ENCODE measurements at places on chromosomes 3 and 15.

DNA sequence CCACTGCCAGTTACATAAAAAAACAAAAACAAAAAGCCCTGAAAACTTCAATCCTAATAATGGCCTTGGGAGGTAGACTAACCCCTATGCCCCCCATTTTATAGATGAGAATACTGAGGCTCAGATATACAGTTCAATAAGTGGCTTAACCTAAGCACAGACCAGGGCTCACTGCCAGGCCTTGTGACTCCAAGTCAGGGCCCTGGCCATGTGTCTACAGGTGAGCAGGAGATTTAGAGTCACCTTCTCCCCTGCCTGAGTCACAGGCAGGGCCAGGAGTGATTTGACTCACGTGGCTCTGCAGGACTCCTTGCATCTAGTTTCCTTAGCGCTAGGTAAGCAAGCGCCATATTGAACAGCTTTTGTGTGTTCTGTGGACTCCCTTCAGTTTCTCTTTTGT lies 98.6 kb upstream of the ETV5 start:
- DNase-seq = no peak

- DNase-seq = no peak
Observed at GRCh38 chr3:49021813-49022687, at the start of gene NDUFAF3. Gene NDUFAF3, plus strand, starts transcription at chr3:49022121. Its CDS starts 24 bp downstream, at chr3:49022145.

- DNase-seq = no peak
Observed at GRCh38 chr3:155293516-155293915, at the start of gene STRIT1. Gene STRIT1, minus strand, starts transcription at chr3:155293683.

GRCh38 chr15:77796046-77796729 lies 163.5 kb upstream of the LINGO1 start:
- DNase-seq = no peak

- DNase-seq = no peak
Observed at GRCh38 chr15:85151861-85152260, 170.2 kb downstream of the PDE8A start.

DNA sequence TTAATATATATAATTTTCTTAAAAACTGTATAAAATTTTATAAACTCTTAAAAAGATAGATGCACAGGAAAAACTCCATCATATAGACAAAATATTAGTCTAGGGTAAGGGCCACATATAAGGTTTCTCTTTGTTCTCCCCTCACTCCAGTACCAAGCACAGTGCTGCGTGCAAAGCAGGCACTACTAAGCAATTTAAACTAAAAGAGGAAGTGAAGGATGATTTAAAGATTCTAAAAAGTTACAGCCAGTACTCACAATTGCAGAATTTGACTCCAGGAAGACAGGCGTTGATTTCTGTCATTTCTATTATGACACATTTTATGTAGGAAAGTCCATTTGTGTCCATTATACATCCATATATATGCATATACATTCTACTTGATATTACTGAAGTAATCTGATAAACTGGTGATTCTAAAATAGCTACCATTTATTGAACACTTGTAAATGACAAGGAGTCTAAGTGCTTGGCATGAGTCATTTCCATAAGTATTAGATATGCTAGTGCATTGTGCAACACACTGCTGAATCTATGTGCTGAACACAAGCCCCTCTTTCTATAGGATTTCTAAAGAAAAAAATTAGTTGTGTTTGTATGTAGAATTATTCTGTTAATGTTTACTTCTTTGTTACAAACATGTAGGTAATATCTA lies 785.5 kb upstream of the ARRDC4 start:
- DNase-seq = no peak

- DNase-seq = no peak
Observed at GRCh38 chr3:13801361-13802204, 78.3 kb downstream of the WNT7A start.

GRCh38 chr15:64749167-64749566 lies 26.2 kb downstream of the RBPMS2 start:
- no peak for DNase-seq

DNA sequence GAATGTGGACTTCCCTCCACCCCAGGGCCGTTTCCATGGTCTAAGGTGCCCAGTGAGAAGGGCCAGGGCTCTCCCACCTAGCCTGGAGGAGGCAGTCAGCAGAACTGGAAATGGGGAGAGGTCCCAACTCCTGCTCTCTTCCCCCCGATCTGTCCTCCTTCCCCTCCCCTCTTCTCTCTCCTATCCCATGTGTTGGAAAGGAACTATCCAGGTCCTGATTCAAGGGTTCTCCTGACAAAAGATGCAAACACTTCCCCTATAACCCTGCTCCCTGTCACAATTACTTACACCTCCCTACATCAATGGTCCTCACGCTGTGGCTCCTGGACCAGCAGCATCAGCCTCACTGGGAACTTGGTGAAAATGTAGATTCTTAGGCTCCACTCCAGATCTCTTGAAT lies 6.0 kb downstream of the CIB2 start:
- DNase-seq = no peak

DNA sequence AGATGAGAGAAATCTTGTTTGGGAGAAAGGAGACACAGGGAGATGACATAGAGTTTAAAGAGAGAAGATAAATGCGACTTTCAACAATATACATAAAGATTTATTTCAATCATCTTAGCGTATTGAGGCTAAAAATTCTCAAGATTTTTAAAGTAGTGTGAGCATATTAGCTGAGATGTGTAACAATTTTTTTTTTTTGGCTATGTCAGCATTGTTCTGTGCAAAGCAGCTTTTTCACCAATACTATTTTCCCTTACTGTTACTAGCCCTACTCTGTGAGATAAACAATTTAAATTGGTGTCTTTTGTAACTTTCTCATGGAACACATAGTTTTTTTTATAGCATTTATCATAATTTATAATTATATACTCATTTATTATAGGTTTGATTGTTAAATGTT lies 185.2 kb upstream of the ZNF385D start:
- DNase-seq = no peak

GRCh38 chr3:180417241-180417640 lies 184.7 kb upstream of the TTC14 start:
- no peak for DNase-seq

DNA sequence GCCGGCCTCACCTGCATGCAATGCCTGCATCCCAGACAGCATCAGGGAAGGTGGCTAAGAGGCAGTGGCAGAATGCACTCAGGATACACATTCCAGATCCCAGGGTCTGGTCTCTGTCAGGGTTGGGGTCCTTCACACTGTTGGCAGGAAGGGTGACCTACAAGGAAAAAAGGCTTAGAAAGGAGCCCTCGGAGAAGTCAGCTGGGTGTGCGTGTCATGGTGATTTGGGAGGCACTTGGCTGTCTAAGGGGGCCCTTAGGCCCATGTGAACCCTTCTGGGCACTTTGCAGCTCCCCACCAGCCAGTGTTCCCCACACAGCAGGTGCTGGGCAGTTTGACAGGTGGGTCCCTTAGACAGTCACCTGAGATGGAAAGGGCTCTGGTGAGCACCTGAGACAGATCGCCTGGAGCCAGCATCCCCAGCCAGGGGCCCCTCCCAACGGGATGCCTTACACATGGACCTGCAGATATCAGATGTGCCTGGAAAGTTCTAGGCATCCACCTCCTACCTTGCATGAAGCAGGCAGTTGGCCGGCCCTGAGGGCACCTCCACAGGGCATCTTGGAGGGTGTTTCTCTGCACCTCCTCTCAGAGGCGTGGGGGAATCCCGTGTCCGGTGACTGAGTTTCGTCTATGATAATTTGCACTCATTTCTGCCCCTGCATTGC lies 131.6 kb downstream of the LRRK1 start:
- no peak for DNase-seq

DNA sequence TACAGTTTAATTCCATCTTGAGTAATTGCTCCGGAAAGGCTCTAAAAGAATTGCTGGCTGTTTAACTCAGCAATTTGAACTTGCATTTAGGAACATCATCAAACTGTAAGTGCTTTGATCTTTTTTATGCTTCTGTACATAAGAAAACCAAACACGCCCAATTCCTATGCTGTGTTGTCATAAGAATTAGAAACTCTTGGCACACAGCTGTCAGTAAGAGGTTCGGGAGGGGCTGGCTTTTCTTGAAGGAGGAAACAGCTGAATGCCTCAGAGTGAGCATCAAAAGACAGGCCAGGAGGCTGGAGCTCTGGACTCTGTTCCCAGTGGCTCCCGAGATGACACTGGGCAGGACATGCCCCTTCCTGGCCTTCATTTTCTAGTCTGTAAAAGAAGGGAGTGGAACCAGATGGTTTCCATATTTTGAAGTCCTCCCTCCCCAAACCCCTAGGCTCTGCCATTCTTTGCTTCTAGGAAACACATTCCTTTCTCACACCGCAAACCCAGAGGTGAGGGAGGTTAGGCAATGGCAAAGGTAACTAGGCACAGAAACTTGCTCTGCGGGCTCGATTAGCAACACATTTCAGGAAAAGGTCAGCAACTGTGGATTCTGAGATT lies 73.7 kb upstream of the DLG1 start:
- peak; percentile 82 for DNase-seq

- no peak for DNase-seq
Observed at GRCh38 chr3:35200056-35200455, 439.3 kb upstream of the ARPP21 start.

Measured in NCI-H1436 treated with DMSO at 0.1 percent for 48 hours (cell line).